ENCODE measurements at places on chromosomes 16 and 17.

GRCh38 chr16:82636485-82636884 is 9.7 kb downstream of the CDH13 start:
- DNase-seq, result no peak

DNA sequence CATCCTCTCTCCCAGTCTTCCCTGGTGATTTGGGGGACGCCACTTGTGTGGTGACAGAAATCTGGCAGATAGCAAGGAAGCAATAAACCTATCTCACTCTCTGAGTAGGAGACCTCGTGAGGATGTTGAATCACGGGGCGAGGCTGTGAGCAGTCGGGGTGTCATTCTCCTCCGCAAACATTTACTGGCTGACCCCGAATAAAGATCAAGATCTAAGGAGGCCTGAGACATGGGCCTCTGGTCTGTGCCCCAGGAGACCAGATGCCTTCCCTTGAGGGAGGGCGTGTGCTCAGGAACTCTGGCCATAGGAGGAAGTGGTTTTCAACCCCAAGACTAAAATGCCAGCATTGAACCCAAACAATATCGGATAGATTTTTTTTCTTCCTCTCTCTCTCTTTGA is 53.1 kb downstream of the FOXL1 start:
- no peak for DNase-seq

- no peak for DNase-seq
Measured at GRCh38 chr17:68853036-68853435, 102.2 kb downstream of the ABCA8 start.

DNA sequence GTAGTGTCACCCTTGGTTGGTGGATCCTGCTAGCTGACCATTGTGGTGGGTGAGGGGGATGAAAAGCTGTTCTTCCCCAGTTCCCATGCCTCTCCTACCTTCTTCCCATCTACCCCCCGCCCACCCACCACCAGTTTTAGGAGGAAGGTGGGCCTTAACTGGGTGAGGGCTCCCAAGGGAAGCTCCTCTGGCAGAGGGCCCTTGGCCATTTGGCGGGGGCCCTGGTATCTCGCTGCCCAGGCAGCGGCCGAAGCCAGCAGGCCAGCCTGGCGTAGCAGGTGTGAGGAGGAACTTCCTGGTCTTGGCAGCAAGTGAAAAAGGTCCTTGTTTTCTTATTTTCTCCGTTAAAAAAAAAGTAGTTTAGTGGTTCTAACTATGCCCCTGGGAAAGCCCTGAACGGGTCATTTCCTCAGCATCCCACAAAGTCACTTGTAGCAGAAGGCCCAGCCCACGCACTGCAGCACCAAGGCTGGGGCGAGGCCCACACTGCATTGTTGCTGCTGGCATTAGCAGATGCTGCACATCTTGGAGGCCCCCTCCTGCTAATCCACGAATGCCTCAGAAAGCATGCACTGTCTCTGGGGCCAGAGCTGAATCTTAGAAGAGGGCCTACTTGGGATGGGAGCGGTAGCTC is 72.5 kb downstream of the MPRIP start:
- DNase-seq, result no peak

DNA sequence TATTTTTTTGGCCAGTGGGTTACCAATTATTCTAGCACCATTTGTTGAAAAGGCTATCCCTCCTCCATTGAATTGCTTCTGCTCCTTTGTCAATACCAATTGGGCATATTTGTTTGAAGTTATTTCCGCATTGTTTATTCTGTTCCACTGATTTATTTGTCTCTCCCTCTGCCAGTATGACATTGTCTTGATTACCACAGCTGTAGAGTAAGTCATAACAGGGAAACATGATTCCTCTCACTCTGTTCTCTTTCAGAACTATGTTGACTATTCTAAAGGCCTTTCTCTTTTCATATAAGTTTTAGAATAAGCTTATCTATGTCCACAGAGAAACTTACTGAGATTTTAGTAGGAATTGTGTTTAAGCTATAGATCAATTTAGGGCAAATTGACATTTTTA is 94.3 kb downstream of the MAP2K6 start:
- DNase-seq, result no peak

- no peak for DNase-seq
Measured at GRCh38 chr17:28760601-28761562, 17.1 kb downstream of the TRAF4 start.

DNA sequence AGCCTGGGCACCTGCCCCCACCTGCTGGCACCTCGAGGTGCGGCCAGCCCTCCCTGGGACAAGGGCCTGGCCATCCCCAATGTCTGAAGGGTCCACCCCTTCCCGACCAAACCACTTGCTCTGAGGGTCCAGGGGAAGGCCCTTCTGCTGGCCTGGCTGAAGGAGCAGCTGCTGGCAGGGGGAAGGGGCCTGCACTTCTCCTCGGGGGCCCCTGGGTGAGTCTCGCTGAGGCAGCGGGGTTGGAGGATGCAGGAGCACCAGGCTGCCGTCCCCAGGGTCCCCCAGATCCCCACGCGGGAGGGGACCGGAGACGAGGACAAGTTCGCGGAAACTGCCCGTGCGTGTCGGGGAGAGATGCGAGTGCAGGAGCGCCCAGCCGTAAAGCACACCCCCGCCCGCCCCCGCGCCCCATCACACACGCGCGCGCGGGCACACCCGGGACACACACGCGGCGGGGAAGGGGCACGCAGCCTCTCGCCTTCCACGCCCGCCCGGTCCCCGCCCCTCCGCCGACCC is 725 bp upstream of the CACNA1H start:
- DNase-seq, result peak; percentile 61

GRCh38 chr16:55207693-55208428 is 116.1 kb upstream of the IRX6 start:
- no peak for DNase-seq

DNA sequence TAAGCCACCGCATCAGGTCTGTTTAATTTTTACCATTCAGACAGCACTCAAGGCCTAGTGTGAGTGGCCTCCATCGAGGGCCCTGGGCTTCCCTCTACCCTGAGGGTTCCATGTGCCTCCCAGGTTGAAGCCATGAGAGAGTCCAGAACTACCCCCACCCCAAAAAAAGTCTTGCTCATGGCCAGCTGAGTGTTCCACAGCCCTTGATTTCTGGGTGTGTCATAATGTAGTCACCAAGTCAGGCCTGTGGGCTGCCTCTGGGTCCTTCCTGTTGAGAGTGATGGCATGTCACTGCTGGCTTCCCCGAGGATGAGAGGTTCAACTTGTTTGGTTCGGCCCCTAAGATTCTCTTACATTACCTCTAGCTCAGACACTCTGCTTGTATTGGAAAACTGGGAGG is 100.6 kb downstream of the PITPNC1 start:
- DNase-seq, result peak; percentile 36

DNA sequence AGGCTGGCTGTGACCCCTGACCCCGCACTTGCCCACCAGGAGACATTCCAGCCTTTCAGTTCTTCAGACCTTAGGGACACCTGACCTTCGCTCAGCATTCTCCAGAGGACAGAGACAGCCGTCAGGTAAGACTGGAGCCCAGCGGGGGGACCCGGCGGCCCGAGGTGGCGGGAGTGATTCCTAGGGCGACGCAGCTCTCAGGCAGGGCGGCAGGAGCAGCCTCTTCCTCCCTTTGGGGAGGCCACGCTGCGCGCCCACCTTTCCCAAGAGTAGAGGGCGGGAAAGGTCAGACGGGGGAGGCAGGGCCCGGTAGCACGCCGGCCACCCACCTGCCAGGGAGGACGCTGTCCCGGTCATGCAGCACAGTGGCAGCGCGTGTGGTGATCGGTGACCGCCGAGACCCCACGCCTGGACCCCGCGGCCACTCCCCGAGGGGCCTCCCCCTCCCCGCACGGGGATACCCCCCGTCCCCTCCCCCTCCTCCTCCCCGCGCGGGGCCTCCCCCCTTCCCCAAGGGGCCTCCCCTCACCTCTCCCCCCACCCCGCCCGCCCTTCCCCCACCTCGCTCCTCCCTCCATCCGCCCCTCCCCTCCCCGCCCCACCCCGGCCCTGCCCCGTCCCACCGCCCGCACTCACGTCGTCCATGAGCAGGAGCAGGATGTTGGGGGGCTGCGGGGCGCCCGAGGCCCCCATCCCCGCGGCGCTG is 472 bp downstream of the GALNS start:
- DNase-seq, result no peak

DNA sequence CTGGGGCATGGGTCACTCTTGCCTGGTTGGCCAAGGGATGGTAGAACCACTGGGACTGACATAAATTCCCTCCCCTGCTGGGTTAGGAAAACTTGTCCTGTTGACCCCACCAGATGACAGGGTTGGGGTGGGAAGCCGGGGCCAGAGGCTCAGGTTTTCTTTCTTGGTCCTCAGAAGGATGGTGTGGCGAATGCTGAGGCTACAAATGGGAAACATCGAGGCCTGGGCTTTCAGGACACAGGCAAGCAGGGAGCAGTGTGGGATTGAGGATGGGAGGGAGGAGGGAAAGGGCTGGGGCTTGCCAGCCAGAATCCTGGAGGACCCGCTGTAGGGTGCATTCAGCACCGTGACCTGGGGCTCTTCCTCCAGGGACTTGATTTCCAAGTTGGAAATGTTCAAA is 14.5 kb upstream of the PLEKHG4 start:
- DNase-seq, result no peak

DNA sequence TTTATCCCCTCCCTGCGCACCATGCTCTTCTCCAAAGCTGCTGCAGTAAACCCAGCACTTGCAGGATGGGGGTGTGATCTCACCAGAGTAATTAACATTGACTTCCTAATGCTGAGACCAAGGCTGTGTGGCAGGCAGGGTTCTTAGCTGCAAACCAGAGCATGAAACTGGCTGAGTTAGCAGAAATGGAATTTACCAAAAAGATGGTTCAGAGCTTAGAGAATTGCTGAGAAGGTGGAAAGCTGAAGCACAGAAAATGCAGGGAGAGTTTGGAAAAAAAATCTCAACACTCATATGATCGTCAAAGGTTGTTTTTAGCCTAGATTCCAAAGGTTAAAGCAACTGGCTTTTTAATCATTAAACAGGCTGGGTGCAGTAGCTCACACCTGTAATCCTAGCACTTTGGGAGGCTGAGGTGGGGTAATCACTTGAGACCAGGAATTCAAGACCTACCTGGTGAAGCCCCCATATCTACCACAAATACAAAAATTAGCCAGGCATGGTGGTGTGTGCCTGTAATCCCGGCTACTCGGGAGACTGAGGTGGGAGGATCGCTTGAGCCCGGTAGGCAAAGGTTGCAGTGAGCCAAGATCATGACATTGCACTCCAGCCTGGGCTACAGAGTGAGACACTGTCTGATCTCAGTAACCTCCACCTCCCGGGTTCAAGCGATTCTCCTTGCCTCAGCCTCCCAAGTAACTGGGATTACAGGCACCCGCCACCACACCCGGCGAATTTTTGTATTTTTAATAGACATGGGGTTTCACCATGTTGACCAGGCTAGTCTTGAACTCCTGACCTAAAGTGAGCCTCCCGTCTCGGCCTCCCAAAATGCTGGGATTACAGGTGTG is 6.0 kb upstream of the TXNDC11 start:
- no peak for DNase-seq

DNA sequence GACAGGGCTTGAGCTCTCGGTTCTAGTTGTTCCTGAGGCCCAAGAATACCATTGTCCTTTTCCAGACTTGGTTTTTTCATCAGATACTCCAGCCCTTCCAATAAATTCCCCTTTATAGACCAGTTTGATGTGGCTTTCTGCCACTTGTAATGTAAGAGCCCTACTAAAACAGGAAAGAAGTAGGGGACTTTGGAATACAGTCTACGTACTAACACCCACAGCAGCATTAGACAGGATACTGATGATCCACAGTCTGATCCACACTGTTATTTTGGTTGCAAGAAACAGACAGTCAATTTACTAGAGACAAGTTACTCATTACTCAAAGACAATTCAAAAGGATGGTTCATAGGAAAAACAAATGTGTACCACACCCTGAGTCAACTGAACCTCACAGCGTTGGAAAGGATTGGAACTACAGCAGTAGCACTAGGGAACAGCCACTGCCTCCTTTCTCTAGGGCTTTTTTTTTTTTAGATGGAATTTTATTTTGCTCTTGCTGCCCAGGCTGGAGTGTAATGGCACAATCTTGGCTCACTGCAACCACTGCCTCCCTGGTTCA is 45.9 kb upstream of the MED13 start:
- DNase-seq, result no peak

DNA sequence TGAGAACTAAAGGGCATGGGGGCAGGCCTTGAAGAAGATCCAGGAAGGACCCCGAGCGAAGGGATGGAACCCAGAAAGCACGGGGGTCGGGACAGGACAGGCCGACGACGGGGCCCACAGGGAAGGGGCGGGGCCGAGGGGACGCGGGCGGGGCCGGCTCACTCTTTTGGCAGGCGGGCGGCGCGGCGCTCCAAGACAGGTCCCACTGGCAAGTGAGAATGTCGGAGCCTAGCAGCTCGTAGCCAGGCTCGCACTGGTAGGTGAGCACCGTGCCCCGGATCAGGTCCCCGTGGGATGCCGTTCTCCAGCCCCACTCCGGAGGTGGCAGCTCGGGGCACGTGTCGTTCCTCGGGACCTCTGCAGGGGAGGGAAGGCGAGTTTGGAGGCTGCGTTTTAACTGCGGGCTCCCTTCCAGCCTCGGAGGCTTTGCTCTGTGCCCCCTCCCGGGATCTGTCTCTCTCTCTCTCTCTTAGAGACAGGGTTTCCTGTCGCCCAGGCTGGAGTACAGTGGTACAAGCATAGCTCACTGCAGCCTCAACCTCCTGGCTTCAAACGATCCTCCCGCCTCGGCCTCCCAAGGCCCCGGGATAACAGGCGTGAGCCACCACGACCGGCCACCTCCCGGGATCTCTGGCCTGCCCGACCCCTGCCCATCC is 13.7 kb upstream of the CDIPT start:
- DNase-seq, result no peak

GRCh38 chr16:75380870-75381269 is 52.4 kb downstream of the CFDP1 start:
- no peak for DNase-seq

DNA sequence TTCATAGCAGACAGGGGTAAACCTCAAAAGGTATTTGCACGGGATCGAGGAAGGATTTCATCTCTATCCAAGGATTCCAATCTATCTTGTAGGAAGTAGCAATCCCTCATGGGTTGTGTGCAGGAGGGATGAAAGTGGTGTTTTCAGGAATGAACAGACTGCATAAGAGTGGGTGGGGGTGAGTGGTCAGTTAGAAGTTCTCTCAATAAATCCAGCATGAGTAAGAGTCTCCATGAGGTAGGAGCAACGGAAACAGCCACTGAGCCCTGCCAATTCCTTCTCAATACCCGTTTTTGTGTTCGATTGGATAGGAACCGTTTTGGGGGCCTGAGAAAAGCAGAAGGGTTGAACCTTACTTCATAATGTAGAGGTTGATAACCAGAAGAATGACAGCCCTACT is 375.6 kb downstream of the SOX9 start:
- DNase-seq, result no peak

- no peak for DNase-seq
Measured at GRCh38 chr17:50458270-50458669, 10.4 kb downstream of the CHAD start.

- DNase-seq, result peak; percentile 74
Measured at GRCh38 chr16:31427441-31428278, 500 bp downstream of the COX6A2 start.

Data from activated T-cell treated with anti-CD3 and anti-CD28 coated beads for 4 hours (primary cell).